Kasumi-1 (cell line): ENCODE measurements at places on chromosomes 1 and 21.
A peak's percentile ranks its signal among the peaks of the same experiment; 100 is the strongest.

DNA sequence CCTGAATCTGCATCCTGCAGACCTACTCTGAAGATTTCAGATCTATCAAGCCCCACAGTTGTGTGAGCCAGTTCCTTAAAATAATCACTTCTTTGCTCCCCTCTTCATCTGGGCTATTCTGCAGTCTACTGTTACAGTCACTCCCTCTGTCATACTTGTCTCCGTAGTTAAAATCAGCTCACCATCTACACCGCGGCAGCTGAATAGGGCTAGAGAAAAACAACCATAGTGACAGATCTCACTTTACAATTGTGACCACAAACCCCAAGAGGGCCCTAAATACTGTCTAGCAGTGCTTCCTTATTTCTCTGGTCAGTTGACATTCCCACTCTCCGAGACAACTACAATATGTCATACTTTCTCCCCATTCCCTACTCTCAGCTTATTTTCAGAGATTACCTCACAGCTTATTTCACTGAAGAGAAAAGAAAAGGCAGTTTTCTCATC is 12.9 kb downstream of the DESI2 start:
- peak; percentile 84 for DNase-seq

GRCh38 chr1:179121159-179121938 is 39.5 kb downstream of the TOR3A start:
- DNase-seq: peak; percentile 61

- DNase-seq: peak; percentile 73
Measured at GRCh38 chr1:39091845-39092645, 65.9 kb downstream of the NDUFS5 start.

GRCh38 chr1:82225421-82226185 is 424.9 kb downstream of the ADGRL2 start:
- peak; percentile 81 for DNase-seq

DNA sequence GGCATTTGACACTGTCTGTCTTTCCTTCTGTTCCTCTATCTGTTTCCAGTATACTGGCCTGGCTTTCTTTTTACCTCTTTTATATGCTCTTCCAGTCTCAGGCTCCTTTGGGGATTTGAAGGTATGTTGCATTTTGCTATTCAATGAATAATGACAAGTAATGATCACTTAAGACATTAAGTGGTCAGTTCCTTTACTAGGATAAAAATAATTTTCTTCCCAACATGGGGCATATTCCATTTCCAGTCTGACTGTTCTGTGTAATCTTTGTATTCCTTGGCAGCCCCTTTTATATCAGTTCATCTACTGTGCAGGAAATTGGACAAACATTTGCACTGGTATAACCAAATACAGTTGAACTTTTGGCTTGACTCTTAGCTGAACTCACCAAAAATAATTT is 15.6 kb downstream of the METTL18 start:
- no peak for DNase-seq

GRCh38 chr1:93607814-93608186 is 73.8 kb downstream of the BCAR3 start:
- no peak for DNase-seq

DNA sequence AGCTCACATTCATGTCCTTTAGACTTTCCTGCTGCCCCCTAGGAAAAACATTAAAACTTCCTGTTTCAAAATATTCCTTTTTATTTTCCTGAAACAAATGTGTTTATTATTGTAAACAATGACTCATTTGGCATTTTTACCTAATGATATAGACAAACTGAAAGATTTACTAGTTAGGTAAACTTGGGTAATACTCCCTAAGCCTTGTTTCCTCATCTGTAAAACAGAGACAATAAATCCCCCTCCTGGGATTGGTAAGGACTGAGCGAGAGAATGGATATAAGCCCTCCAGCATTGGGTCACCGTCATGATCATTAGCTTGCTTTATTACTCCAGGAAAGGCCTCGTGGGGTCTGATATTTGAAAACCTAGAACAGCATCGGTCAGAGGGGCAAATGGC is 59.8 kb downstream of the LPAR3 start:
- DNase-seq: no peak

GRCh38 chr1:64404202-64404601 is 65.7 kb upstream of the CACHD1 start:
- no peak for DNase-seq

DNA sequence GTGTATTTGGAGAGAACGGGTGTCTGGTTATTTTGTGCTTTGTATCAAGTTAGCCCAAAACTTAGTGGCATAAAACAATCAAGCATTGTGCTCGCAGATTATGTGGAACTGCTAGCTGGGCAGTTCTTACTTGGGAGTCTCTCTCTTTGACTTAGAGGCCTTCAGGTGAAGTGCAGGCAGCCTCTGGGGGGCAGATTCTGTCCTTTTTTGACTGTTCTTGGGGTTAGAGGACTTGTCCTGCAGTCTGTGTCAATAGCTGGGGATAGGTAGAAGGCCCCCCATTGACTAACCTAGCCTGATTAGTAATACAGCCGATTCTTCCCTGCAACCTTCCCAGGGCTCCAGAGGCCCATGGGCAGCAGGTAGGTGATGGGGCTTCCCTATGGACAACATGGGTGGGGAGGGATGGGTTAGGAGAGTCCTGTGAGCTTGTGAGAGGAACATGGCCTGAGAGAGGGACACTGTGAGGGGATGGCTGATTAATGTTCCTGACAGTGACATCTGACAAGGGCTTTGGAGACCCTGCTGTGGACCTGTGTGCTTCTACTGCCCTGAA is 37.2 kb upstream of the ACOT11 start:
- no peak for DNase-seq

DNA sequence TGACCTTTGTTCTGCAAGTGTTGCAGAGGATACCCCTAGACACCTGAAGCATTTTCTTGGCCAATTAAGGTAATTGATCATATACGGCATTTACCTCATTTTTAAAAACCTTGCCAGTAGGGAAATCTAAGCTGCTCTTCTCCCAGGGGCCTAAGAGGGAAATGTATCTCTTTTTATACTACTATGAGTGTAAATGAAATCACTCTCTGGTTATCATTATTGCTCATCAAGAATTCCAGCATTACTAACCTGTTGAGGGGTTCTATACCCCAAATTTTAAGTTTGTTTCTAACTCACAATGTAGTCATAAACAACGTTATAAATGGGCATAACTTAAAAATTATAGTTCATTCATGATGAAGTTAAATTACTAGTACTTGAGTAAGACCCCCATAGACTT is 27.4 kb downstream of the TMED5 start:
- no peak for DNase-seq

GRCh38 chr21:18155508-18156193 is 89.0 kb upstream of the CHODL start:
- DNase-seq: peak; percentile 61

- DNase-seq: no peak
Measured at GRCh38 chr21:20644552-20644951, 353.7 kb upstream of the NCAM2 start.

DNA sequence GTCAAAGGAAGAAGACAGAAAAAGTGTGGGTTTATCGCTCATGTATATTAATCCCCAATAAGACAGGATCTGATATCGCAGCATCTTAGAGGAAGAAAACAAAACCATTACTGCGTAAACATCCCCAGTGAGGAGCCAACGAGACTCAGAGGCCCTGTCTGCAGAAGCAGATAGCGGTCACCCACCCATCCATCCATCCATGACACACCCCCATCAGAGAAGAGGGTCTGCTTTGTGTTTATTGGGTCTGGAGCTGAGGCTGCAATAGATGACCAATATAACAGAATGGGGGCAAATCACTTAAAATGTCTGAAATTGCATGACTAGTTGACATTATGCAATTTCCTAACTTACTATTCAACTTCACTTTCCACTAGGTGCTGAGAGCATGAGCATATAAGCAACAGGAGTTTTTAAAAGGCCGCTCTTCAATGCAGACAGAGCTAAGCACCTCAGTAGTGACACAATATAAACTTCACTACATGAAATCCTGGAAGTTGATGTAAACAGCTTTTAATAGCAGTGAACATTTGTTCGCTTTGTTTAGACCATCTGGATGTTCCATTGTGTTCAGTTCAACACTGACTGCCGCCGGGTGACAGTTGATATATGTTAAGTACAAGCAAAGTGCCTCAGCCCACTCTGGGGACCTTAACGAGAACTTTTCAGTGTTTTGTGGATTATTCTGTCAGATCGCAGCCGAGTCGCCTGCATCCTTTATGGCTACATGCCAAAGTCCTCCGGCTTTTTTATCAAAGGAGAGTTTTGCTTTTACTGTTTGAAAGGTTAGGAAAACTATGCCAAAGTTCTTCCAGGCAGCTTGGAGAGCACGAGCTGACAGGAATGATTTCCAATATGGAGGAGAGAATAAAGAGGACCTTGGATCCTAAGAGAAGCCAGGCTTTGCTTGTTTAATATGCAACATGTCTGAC is 167.5 kb downstream of the ZNF281 start:
- no peak for DNase-seq

DNA sequence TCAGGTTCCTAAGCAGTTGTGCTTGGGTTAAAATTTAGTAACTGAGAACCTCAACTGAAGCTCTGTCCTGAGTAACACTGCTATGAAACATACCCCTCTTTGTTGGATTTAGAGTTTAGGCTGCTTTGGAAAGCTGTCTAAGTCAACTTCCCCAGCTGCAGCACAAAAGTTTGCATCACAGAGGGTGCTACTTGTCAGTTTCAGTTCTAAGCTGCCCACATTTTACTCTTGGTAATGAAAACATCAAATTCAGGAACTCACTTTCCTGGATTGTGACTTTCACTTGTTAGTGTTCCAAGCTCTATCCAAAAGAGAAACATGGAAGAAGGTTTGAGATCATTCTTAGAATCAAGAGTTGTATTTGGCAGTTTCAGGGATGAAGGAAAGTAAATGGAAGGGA is 191.7 kb upstream of the NFIA start:
- no peak for DNase-seq

- DNase-seq: no peak
Measured at GRCh38 chr1:22340873-22341272, 110.8 kb upstream of the ZBTB40 start.

- no peak for DNase-seq
Measured at GRCh38 chr21:34583926-34584563, 30.9 kb downstream of the RCAN1 start.

GRCh38 chr1:111894497-111894896 is 95.0 kb downstream of the KCND3 start:
- DNase-seq: no peak

GRCh38 chr1:30484668-30485067 is 238.7 kb downstream of the MATN1 start:
- DNase-seq: no peak

GRCh38 chr1:167196166-167196565 is 24.5 kb upstream of the POU2F1 start:
- DNase-seq: no peak

DNA sequence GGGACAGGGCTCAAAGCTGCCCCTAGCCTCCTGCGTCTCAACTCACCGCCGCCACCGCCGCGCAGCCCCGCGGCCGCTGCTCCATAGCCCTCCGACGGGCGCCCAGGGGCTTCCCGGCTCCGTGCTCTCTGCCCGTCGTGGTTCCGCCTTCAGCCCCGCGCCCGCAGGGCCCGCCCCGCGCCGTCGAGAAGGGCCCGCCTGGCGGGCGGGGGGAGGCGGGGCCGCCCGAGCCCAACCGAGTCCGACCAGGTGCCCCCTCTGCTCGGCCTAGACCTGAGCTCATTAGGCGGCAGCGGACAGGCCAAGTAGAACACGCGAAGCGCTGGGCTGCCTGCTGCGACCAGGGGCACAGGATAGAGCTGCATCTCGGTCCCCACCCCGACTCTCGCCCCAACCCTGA is at the start of gene TNFRSF25:
Gene TNFRSF25, minus strand, starts transcription at position 151 of the 400 bp plus-strand sequence. Its CDS starts 66 bp downstream, at position 85.
- DNase-seq: no peak

GRCh38 chr1:183989078-183989577 is 48.4 kb downstream of the COLGALT2 start:
- peak; percentile 21 for DNase-seq

DNA sequence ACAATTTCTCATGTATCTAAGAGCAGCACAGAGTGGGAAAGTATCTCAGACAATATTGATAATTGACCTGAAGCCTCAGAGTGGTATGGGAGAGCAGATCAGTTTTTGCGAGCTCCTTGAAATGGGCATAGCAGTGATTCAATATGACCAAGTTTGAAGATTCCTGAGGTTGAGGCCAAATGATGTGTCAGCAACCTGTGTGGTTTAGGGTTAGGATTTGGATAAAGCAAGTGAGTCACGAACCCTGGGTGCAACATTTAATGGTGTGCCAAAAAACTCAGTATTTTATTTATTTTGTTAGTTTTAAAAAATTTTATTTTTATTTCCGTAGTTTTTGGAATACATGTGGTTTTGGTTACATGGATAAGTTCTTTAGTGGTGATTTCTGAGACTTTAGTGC is 92.5 kb upstream of the C21orf91 start:
- DNase-seq: no peak

DNA sequence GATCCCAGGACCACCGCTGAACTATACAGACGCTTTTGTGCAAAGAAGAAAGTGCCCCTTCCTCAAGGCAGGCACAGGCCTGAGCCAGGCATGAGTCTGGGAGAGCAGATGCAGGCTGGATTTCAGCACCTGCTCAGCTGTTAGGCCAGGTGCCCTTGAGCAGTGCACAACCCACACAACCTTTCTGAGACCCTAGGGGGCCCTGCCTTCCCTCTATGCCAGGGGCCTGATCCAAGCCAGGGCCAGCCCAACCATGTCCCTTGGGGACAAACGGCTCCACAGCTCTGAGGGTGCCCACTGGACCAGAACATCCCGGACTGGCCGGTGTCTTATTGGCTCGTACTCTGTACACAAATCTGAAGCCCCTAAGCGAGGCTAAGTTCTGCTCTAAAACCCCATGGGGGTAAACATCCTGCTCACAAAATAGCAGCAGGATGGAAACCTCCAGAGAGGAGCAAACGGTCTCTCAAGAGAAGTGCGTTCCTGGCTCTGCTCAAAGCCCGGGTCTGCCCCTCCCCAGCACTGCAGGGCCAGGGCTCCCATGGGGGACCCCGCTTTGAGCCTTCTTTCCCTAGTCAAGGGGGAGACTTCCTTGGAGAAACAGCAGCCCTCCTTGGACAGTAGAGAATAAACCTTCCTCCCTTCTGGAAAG is 275.1 kb downstream of the NPHP4 start:
- no peak for DNase-seq

GRCh38 chr21:46021398-46021797 is 39.8 kb downstream of the COL6A1 start:
- DNase-seq: no peak

- DNase-seq: no peak
Measured at GRCh38 chr1:111286912-111287311, 3.7 kb upstream of the CHIA start.

- DNase-seq: no peak
Measured at GRCh38 chr21:30997541-30997940, 40.7 kb downstream of the KRTAP19-8 start.

- no peak for DNase-seq
Measured at GRCh38 chr1:231776010-231776756, 149.6 kb downstream of the DISC1 start.

GRCh38 chr1:59125676-59126320 is 171.1 kb upstream of the FGGY start:
- no peak for DNase-seq
